Neural cell (in vitro differentiated cells): ENCODE measurements at places on chromosomes 16 and 17. TPM values are rescaled to one million over a fixed set of nuclear protein-coding genes. Genes with fewer than 3 reads are reported as not detected.

The TM4SF5 gene
- not detected in 2 replicates for polyA plus RNA-seq

The NOL3 gene
- 8.4 and 17.0 TPM in 2 replicates for polyA plus RNA-seq

The LITAF gene
- 0.31 and 1.0 TPM in 2 replicates for polyA plus RNA-seq

The OR1A1 gene
- not detected in 2 replicates for polyA plus RNA-seq

The PNMT gene
- polyA plus RNA-seq = 1.5 TPM in 1 of 2 replicates, not detected in the other

The KRTAP9-2 gene
- not detected in 2 replicates for polyA plus RNA-seq
